ENCODE measurements at places on chromosomes 7 and 10.

- DNase-seq, result no peak
These were observed 62.9 kb upstream of the PRR15 start for GRCh38 chr7:29500719-29501118.

DNA sequence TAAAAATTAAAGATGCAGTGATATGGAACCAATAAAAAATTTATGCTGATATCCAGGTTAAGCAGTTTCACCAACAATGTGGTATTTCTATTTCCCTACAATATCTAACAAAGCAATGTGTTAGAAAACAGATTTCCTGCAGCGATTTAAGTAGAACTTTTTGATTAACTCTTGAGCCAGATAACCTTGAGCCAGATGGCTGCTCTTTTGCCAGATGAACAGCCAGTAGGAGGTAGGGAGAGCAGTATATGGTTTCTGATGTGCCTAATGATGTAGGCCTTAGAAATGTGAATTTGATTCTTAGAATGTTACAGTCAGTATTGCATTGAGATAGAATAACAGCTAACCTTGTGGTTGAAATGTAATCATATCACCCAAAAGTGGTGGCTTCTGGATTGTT, 31.1 kb downstream of the STAMBPL1 start:
- DNase-seq, result no peak

DNA sequence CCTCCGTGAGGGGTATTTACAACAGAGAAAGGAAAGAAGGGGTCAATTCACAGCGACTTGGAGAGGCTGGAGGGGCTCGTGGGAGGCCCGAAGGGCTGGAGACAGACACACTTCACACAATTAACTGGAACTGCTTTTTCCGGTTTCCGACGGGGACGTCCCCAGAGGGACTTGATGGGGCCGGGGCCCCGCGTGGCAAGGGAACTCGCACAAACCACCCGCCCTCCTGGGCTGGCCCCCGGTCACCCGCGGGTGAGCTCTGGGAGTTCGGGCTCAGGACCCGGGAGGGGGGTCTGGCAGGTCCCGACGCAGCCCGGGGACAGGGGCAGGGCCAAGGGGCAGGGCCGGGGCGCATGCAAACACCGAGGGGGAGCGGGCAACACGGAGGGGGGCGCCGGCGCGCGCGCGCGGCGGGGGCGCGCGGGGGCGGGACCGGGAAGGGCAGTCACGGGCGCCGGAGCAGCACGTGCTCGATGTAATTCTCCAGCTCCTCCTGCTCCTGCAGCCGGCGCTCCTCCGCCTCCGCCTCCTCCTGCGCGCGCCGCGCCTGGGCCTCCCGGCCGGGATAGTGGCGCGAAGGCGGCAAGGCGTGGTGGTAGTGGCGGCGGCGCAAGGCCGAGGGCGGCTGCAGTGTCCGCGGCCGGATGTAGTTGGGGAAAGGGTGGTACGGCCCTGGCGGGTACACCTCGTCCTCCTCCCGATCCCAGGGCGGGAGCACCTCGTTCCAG, 2.7 kb downstream of the VGF start:
- DNase-seq, result no peak

DNA sequence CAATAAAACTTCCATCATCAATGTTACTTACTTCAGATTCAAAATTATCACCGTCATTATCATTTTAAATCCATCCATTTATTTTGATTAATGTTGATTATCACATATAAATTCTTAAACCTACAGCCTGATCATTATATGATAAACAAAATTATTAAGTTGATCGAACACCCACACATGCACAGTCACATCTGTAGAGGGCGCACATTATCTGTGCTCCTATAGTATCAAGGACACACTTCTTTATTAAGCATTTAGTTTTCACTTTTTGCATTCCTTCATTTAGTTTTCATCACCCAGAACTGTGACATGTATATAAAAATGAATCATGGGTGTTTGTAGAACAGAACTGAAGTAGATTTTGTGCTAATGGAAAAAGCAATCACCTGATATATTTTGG, 26.2 kb upstream of the ZNF716 start:
- DNase-seq, result no peak

DNA sequence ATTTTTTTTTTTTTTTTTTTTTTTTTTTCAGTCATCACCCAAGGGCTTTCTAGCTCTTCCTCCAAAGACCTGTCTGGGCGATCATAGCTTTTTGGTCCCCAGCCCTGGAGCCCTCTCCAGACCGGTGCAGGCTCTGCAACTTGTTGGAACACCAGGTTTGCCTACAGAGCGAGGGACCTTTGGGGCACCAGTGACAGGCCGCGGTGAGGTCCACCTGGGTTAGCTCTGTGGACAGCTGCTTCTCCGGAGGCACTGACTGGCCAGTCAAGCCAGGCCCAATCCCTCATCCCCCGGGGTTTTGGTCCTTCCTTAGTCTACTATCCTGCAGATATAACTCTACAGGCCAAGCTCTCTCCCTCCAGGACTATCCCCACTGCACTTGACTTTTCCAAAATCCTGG, 86.8 kb upstream of the SMNDC1 start:
- no peak for DNase-seq

DNA sequence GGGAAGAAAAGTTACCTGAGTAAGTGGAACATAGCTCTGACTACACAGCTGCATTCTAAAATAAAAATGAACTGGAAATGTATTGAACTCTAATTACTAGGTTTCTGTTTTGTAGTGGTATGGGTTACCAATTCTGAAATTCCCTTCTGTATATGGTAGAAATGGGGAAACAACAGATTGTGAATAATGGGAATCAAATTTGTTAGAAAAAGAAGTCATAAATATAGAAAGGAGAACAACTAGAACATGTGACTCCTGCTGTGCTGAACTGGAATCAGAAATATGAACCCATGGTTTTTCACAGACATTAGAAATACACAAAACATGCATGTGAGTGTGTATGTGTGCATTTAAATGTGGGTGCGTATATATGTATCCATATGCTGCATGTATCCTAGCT, 27.0 kb downstream of the MCMBP start:
- no peak for DNase-seq

- peak; percentile 68 for DNase-seq
These were observed 37.5 kb downstream of the PWWP2B start for GRCh38 chr10:132434405-132435005.

DNA sequence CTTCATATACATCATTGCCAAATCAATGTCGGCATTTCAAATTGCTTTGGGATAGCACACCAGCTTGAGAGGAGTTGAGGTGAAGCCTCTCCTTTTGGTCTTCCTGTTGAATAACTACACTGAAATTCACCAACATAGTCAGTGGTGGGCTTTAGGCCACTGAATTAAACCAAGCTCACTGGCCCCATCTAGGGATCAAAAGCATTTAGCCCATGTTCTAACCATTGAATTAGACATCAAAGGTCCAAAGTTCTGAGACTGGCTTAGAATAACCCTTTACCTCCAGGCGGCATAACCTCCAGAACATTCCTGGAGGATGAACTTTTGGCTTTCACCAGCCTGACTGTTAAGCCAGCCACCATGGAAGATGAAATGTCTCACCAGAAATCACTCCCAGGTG, 54.6 kb downstream of the BPGM start:
- no peak for DNase-seq

GRCh38 chr10:71743089-71743838, 23.7 kb upstream of the C10orf105 start:
- DNase-seq, result no peak

GRCh38 chr10:46000538-46000937, 28.2 kb downstream of the TIMM23 start:
- DNase-seq, result no peak

DNA sequence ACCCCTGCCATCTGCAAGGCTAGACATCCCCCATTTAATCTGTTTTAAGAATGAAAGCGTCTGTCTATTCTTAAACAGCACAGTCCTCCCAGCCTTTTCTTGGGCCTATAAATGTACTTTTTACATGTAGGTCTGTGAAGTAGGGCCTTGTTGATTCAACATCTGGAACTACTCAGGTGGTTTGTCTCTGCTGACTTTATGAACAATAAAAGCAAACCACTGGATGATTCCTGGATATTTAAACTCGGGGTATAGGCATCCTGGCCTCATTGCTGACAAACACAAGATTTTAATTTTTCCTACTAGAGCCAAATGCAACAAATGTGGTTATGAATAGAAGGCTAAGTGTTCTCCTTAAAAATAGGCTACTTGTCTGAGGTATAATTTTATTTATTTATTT, 198.3 kb downstream of the WDR11 start:
- DNase-seq, result no peak

- DNase-seq, result no peak
These were observed 33.0 kb downstream of the RALA start for GRCh38 chr7:39656415-39656814.

GRCh38 chr10:35633006-35633980, 8.8 kb downstream of the FZD8 start:
- DNase-seq, result no peak

- no peak for DNase-seq
These were observed 201.0 kb upstream of the ADARB2 start for GRCh38 chr10:1938317-1938716.

GRCh38 chr7:112596981-112597380, 116.2 kb downstream of the LSMEM1 start:
- no peak for DNase-seq

- DNase-seq, result no peak
These were observed 70.3 kb downstream of the PARP12 start for GRCh38 chr7:139992353-139993044.

DNA sequence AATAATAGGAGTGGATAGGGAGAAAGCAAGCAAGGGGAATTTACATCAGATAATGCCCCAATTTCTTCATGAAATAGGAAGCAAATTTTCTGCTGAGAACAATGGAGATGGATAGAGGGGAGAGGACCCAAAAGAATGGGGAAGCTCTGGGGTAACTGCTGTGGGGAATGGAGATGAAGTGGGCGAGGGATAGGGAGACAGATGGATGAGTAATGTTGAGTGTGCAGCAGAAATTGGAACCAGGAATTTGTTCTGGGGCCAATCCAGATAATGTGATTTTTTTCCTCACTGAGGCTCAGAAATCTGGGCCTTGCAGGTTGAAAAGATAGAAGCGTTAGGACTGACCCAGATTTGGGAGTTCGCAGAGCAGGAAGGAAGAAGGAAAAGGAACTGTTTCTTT, 24.5 kb upstream of the MRC1 start:
- DNase-seq, result no peak

DNA sequence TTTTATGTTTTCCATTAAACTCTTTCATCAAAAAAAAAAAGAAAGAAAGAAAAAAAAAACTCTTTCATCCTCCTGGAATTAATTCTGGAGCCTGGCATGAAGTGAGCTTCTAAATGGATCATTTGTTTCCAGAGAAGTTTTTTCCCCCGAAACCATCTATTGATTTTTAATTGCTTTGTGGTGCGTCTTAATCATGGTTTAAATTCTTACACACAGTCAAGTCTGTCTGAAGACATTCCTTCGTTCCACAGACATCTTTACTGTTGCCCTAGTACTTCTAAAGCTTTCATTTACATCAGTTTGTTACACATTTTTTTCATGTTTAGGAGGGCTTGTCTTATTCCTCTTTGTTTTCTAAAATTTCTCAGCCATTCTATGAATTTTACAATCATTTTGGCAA, 493.4 kb upstream of the FOXK1 start:
- no peak for DNase-seq

GRCh38 chr7:123096434-123096833, 100.9 kb upstream of the TAS2R16 start:
- no peak for DNase-seq

DNA sequence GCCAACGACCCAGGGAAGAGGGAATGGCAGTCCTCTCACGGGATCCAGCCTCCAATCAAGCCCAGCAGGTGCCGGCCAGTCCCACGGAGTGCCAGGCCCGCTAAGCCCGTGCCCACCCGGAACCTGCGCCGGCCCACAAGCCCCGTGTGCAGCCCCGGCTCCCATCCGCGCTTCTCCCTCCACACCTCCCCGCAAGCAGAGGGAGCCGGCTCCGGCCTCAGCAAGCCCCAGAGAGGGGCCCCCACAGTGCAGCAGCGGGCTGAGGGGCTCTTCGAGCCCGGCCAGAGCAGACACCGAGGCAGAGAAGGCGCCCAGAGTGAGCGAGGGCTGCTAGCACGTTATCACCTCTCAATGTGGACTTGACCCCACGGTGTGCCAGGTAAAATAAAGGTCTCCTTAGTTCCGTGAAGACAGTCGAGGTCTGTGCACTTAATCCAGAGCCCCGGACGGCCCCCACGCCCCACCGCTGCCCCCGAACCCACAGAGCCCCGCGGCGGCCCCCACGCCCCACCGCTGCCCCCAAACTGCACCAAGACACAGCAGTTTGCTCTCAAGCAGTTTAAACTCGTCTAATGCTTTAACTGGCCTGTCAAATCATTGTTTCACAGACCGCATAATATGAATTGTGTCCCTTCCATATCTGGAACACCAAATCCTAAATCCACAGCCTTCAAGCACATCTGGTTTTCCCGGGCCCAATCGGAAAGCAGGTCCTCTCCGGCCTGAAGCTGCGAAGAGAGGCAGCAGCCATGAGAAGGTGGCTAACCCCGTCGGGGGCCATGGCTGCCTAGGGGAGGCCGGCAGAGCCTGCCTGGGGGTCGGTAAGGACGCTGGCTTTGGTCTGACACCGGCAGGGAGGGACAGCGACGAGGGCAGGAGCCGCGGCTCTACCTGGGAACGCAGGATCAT, 307.8 kb downstream of the PTPRN2 start:
- no peak for DNase-seq

- no peak for DNase-seq
These were observed 162.2 kb downstream of the PKD1L1 start for GRCh38 chr7:47785923-47786556.

GRCh38 chr7:27182861-27183681, 2.0 kb downstream of the HOXA11 start:
- no peak for DNase-seq

GRCh38 chr10:84432891-84433290, 104.5 kb downstream of the CCSER2 start:
- no peak for DNase-seq

GRCh38 chr7:26637610-26638009, 226.8 kb downstream of the SKAP2 start:
- no peak for DNase-seq

DNA sequence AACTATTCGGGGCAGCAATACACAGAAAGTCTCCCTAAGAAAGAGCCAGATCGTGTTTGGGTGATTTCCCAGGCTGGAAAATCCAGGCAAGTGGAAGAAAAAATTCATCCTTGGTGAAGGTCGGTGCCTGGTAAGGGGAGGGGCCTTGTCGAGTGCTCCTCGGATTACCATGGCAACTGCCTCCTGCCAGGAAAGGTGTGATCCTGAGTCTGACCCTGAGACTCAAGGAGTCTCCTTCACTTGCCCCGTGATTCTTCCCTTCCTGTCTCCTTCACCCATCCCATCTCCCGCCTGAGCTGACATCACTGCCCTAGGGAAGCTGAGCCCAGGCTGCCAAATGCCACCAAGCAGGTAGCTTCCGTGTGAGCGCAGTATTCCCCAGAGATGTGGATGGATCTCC, 112.2 kb downstream of the MYL10 start:
- DNase-seq, result no peak

DNA sequence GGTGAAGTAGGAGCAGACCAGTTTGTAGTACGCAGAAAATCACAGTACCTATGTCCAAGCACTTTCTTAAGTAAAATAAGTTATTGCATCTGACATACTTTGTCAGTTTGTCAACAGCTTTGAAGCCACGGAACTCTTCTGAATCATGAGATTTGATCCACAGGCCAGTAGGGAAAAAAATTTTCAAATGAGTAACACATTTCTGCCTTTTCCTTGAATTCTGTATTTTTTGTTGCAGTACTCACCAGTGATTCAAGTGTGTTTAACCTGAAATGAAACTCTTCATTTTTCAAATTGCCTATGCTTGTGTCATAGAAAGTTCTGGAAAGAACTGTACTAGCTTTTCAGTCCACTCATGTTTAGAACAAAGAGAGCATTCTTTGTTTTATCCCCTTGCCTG, 337.7 kb downstream of the GATA3 start:
- no peak for DNase-seq
